ENCODE measurements at places on chromosomes 2 and 18. TPM values are rescaled to one million over a fixed set of nuclear protein-coding genes. Genes with fewer than 3 reads are reported as not detected.

- ATAC-seq: no peak
Observed at GRCh38 chr18:55587418-55588110, 428 bp downstream of the TCF4 start.

Gene FBXO15
- total RNA-seq: not detected

DNA sequence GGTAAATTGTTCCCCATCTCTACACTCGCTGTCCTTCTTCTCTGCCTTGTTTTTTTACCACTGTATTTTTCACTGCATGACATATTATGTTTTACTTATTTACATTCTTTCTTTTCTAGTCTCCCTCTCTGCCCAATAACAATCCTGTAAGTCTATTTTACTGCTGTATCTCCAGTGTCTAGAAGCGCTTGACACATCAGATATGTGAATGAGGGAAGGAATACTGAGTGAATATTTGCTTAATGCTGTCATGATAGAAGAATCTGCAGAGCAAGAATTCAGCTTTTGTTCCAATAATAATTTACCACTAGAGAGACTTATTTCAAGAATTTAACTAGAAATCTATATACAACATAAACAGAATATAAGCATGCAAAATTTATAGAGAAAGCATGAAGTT lies 99.5 kb downstream of the GALNT13 start:
- ATAC-seq: no peak

Gene IDH1
- 21.3 TPM for total RNA-seq

Measured in gastroesophageal sphincter (tissue), 4 donors.